ENCODE measurements at places on chromosomes 7 and 10. TPM values are rescaled to one million over a fixed set of nuclear protein-coding genes. Genes with fewer than 3 reads are reported as not detected.

GRCh38 chr7:86598311-86598710, 45.4 kb upstream of the GRM3 start:
- H3K36me3 ChIP-seq, result no peaks in the 10 kb centered on the region
- H3K4me1 ChIP-seq, result no peaks in the 10 kb centered on the region
- H3K27me3 ChIP-seq, result no peaks in the 10 kb centered on the region
- DNase-seq, result no peak
- H3K4me3 ChIP-seq, result no peak overlapping the region

DNA sequence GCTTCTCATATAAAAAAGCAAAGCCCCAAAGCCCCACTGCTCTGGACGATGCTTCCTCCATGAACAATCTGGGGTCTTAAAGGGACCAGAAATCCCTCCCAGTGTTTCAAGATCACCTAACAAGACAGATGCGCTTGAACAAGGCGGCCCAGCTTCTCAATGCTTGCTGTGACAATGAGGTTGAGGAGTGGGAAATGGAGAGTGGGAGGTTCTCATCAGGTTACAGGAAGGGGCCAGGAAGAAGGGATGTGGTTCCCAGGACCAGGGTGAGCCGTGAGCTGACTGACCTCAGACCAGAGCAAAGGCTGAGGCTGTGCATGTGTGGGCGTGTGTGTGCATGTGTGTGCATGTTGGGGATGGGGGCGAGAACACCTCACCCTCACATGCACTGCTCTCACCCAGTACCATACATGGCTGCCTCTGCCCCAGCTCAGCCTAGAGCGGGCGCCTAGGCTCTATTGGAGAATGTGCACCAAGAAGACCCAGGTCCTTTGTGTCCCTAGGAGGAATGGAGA, 220.8 kb upstream of the GPR26 start:
- H3K4me1 ChIP-seq, result no peaks in the 10 kb centered on the region
- no peak overlapping the region for H3K27ac ChIP-seq
- H3K36me3 ChIP-seq, result no peaks in the 10 kb centered on the region
- no peak overlapping the region for H3K4me3 ChIP-seq

- no peak overlapping the region for H3K4me3 ChIP-seq
- H3K36me3 ChIP-seq, result no peaks in the 10 kb centered on the region
- no peak for DNase-seq
Observed at GRCh38 chr10:3525832-3526449, 259.1 kb downstream of the KLF6 start.

DNA sequence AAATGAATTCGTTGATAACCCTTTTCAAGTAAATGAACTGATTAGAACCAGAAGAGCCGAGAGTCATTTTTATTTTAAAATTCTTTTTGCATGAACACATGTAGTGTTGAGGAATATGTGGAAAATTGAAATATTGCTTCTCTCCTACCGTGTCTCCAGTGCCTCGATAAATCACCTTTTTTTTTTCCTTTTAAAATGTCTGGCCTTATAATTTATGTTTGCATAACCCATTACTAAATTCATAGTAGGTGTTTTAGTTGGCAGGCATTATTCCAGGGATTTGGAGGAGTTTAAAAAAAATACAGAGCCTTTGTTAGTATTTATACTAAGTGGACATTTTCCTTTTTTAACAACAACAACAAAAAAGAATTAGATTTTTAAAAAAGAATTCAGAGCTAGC, 115.6 kb downstream of the CUX1 start:
- no peak overlapping the region for H3K27ac ChIP-seq
- no peaks in the 10 kb centered on the region for H3K27me3 ChIP-seq
- H3K4me1 ChIP-seq, result peaks cover 38% of the 10 kb centered on the region

GRCh38 chr10:131973160-131973951, 8.4 kb downstream of the BNIP3 start:
- H3K4me3 ChIP-seq, result no peak overlapping the region
- DNase-seq, result no peak
- no peaks in the 10 kb centered on the region for H3K27me3 ChIP-seq
- no peak overlapping the region for H3K27ac ChIP-seq
- H3K4me1 ChIP-seq, result peaks cover 36% of the 10 kb centered on the region
- peaks cover 52% of the 10 kb centered on the region for H3K36me3 ChIP-seq

The ZNF680 gene
- total RNA-seq, result 16.2 TPM
